ENCODE measurements at places on chromosomes 5 and 9. TPM values are rescaled to one million over a fixed set of nuclear protein-coding genes. Genes with fewer than 3 reads are reported as not detected.

Gene SLC1A3
- total RNA-seq = 18.7 TPM

Gene IL33
- total RNA-seq = 18.6 TPM

Gene TAS2R1
- not detected for total RNA-seq

Gene STKLD1
- total RNA-seq = 3.4 TPM

Gene SGCD
- 11.2 TPM for total RNA-seq

Gene SUSD3
- total RNA-seq = 8.6 TPM

Gene SLC31A1
- 21.0 TPM for total RNA-seq

Gene SPINK6
- not detected for total RNA-seq

Gene SHROOM1
- total RNA-seq = 2.6 TPM

Gene PDE8B
- 0.09 TPM for total RNA-seq

Gene LCN1
- not detected for total RNA-seq

Gene ARSK
- total RNA-seq = 8.4 TPM

Gene ADAMTSL1
- total RNA-seq = 37.4 TPM

Gene ECSCR
- 1.0 TPM for total RNA-seq

Gene SPINK4
- total RNA-seq = not detected

Gene ERCC8
- 14.6 TPM for total RNA-seq

Gene SIT1
- not detected for total RNA-seq

Gene ADAMTS16
- not detected for total RNA-seq

Gene TAF11L10
- total RNA-seq = not detected

Gene RLN1
- 3.7 TPM for total RNA-seq

Gene NME5
- total RNA-seq = 1.2 TPM

Gene ECM2
- total RNA-seq = 11.4 TPM

Gene BNC2
- total RNA-seq = 19.5 TPM

Gene PLEKHG4B
- total RNA-seq = not detected

Gene OLFM1
- 10.1 TPM for total RNA-seq

Gene C9orf50
- total RNA-seq = not detected

Gene AFAP1L1
- 17.1 TPM for total RNA-seq

Gene FOXD4L4
- total RNA-seq = not detected

Gene DBH
- not detected for total RNA-seq

Gene ELOVL7
- total RNA-seq = not detected

Gene MAST4
- 9.9 TPM for total RNA-seq

Gene HNRNPAB
- total RNA-seq = 68.3 TPM

Gene ITGA1
- 34.0 TPM for total RNA-seq

Gene ATOSB
- total RNA-seq = 22.4 TPM

Gene HAVCR1
- not detected for total RNA-seq

Gene SLC27A6
- 0.51 TPM for total RNA-seq

Gene DPYSL3
- total RNA-seq = 48.8 TPM

Gene GPX3
- 133 TPM for total RNA-seq

Gene BASP1
- total RNA-seq = 58.0 TPM

Gene FGFR4
- total RNA-seq = 5.4 TPM

Gene EIF4E1B
- total RNA-seq = not detected

Gene HAVCR2
- not detected for total RNA-seq

Gene CCDC171
- 1.3 TPM for total RNA-seq

Gene FBP2
- not detected for total RNA-seq

Gene ZNF883
- 4.5 TPM for total RNA-seq

Gene DRD1
- total RNA-seq = not detected

Gene PDE6A
- total RNA-seq = under 0.01 TPM

Gene RIGI
- 3.5 TPM for total RNA-seq

Data from pericardium fibroblast (primary cell).